ENCODE measurements at places on chromosomes 4 and X. TPM values are rescaled to one million over a fixed set of nuclear protein-coding genes. Genes with fewer than 3 reads are reported as not detected.

Gene SUPT20HL1
- total RNA-seq: not detected

Gene LUZP4
- total RNA-seq: not detected

Gene CRLF2
- total RNA-seq: not detected

Gene EFHC2
- not detected for total RNA-seq

- DNase-seq: no peak
Observed at GRCh38 chrX:12142661-12143060, 4.4 kb downstream of the FRMPD4 start.

DNA sequence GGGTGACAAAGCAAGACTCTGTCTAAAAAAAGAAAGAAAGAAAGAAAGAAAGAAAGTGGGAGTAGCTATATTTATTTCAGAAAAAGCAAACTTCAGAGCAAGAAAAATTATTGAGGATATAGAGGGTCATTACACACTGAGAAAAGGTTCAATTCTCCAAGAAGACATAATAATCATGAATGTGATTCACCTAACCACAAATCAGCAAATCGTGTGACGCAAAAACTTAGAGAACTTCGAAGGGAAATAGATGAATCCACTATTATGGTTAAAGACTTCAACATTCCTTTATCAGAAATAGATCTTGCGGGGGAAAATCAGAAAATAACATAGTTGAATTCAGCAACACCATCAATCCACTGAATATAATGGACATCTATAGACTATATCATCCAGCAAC, 219.3 kb upstream of the LDB2 start:
- no peak for DNase-seq

- no peak for DNase-seq
Observed at GRCh38 chrX:110734271-110734670, 61.3 kb downstream of the CHRDL1 start.

GRCh38 chrX:58025979-58026378, 115.7 kb upstream of the ZXDA start:
- peak; percentile 5 for DNase-seq

GRCh38 chr4:82706349-82707000, 92.1 kb downstream of the SCD5 start:
- DNase-seq: no peak

DNA sequence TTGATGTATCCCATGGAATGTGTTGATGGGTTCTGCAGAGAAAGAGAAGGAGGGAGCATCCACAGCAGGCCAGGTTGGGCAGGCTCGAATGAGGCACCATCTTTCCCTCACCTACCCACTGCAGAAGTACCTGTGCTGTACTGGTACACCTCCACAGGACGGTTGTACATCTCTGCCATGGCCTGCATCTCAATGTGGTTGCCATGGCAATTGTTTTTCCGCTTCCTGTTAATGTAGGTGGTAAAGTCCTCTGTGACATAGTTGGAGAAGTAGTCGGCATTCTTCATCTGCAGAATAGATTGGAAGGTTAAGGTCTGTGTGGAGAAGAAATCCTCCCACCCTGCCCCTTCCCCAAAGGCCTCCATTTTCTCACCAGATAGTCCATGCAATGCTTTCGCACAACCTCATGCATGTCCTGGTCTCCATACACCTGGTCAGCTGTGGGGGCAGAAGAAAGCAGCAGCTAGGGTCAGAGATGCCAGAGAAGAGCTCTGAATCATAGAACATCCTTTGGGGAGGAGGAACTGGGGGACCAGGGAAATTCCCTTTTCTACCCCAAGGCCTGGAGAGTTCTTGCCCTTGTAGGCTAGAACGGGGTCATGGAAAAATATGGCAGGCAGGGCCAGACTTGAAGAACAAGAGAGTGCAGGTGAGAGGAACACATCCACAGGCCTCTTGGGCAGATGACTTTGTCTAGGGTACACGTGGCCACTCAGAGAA, 15.9 kb upstream of the PIM2 start:
- DNase-seq: no peak
